Breast epithelium (tissue), 4 donors: ENCODE measurements at places on chromosomes 2 and 18.

GRCh38 chr2:221500501-221501209 lies 71.4 kb downstream of the EPHA4 start:
- DNase-seq, result no peak

DNA sequence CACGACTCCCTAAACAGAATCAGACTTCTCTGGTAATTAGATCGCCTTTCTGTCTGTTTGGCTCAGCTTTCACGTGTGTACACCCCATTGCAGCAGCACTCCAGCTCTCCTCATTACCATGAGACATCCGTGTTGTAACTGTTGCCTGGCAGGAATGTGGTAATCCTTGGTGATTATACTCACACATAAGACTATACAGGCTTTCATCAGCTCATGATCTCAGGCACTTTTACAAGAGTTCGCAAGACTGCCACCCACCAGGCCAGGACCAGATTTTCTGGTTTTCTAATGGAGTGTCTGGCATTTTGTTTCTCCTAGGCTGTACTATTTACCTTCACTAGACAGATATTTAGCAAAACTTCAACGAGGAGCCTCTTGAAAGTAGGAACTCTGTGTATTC lies 50.2 kb downstream of the ACVR1 start:
- DNase-seq, result peak; percentile 74

- no peak for DNase-seq
Observed at GRCh38 chr2:138239902-138240491, 261.6 kb upstream of the SPOPL start.

GRCh38 chr2:165825041-165825440 lies 31.0 kb upstream of the GALNT3 start:
- DNase-seq, result no peak

DNA sequence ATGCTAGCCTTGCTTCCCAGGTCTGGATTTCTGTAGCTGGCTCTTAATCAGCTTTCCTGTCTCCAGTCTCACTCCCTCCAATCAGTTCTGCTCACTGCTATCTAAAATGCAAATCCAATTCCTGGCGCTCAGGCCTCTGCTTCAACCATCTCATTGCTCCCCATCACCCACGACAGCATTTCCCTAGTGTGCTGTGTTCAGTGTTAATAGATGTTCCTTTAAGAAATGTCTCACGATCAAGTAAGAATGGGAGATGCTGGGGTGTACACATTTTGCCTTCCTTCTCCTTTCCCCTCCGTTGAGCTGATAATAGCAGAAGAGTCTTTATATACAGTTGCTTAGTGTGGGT lies 1.6 kb upstream of the PUM2 start:
- DNase-seq, result no peak

GRCh38 chr2:74646201-74646600 lies 1.9 kb downstream of the M1AP start:
- DNase-seq, result no peak

GRCh38 chr2:121241466-121241865 lies 43.5 kb downstream of the TFCP2L1 start:
- no peak for DNase-seq

- DNase-seq, result no peak
Observed at GRCh38 chr2:178380763-178381162, 70.2 kb downstream of the PRKRA start.

GRCh38 chr2:157170299-157170698 lies 87.2 kb upstream of the GALNT5 start:
- DNase-seq, result no peak

- no peak for DNase-seq
Observed at GRCh38 chr2:241376808-241377207, 20.7 kb downstream of the FARP2 start.

DNA sequence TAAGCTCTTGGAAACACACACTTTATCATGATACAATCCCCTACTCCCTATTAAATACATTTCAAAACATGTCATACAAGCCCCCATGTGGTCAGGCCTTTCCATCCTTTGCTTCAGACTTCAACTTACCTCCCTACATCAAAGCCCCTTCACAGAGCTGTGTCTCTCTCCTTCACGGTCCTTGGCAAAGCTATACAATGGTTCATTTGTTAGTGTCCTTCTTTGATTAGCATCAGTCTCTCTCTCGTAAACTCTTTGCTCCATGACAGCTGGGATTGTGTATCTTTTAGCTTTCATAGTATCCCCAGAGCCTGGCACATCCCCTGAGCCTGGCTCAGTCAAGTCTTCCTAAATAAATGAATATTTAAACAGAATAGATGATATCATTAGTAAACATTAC lies 25.6 kb upstream of the INSIG2 start:
- no peak for DNase-seq

GRCh38 chr2:166361351-166362153 lies 14.2 kb downstream of the SCN9A start:
- no peak for DNase-seq

GRCh38 chr2:186827411-186827810 lies 21.6 kb downstream of the ZSWIM2 start:
- no peak for DNase-seq

DNA sequence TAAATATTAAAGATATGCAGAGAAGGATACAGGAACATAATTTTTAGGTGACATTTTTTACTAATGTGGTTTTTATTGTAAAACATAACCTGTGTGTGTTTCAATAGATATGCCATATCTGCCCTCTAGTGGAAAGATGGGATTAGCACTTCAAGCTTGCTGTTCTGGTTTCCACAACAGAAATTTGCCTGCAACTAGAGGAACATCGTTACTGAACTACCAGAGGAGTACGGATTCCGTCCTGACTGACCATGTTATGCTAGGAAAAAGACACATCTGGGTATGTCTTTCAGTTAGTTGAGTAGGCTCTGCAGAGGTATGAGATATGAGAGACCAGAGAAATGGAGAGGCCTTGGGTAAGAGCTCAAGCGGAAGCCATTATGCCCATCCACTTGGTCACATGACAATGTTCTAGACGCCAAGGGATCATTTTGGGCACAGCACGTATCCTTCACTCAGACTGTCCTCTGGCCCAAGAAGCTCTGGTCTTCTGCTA lies 104.9 kb downstream of the MBD2 start:
- DNase-seq, result no peak

- DNase-seq, result no peak
Observed at GRCh38 chr2:100184055-100184737, 41.8 kb upstream of the AFF3 start.

GRCh38 chr2:187994464-187995331 lies 297.0 kb upstream of the GULP1 start:
- no peak for DNase-seq

GRCh38 chr18:68284236-68284780 lies 430.6 kb downstream of the TMX3 start:
- DNase-seq, result no peak

- DNase-seq, result peak; percentile 66
Observed at GRCh38 chr2:100291152-100291970, 30.9 kb downstream of the LONRF2 start.

DNA sequence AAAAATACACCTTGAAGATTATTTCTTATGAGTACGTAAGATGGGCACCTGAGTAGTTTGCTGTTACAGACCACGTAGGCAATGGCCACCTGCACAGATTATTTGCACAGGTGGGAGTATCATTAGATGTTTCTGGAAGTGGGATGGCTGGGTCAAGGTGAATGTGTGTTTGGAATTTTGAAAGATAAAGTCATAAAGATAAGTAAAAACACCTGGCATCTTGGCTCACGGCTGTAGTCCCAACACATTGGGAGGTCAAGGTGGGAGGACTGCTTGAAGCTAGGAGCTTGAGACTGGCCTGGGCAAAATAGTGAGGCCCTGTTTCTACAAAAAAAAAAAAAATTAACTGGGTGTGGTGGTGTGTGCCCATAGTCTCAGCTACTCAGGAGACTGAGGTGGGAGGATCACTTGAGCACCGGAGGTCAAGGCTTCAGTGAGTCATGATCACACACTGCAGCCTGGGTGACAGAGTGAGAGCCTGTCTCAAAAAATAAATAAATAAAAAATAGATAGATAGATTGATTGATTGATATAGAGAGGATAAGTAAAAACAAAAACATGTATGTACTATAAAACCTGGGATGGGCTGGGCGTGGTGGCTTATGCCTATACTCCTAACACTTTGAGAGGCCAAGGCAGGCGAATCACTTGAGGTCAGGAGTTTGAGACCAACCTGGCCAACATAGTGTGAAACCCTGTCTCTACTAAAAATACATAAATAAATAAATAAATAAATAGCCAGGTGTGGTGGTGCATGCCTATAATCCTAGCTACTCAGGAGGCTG lies 30.4 kb downstream of the ODC1 start:
- DNase-seq, result no peak

DNA sequence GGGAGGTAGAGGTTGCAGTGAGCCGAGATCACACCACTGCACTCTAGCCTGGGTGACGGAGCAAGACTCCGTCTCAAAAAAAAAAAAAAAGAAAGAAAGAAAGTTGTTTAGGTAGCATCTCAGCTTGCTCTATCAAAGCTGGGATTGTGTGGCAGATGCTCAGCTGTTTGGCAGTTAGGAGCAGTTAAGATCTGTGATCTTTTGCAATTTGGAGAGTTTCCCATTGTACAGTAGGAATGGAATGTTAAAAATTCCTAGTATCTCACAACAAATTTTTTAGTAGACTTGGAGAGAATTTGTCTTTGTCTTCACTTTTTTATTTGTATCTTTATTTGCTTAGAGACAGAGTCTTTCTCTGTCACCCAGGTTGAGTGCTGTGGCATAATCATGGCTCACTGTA lies 122.9 kb upstream of the UNC80 start:
- no peak for DNase-seq

- no peak for DNase-seq
Observed at GRCh38 chr2:33029926-33030325, 83.2 kb downstream of the LTBP1 start.

DNA sequence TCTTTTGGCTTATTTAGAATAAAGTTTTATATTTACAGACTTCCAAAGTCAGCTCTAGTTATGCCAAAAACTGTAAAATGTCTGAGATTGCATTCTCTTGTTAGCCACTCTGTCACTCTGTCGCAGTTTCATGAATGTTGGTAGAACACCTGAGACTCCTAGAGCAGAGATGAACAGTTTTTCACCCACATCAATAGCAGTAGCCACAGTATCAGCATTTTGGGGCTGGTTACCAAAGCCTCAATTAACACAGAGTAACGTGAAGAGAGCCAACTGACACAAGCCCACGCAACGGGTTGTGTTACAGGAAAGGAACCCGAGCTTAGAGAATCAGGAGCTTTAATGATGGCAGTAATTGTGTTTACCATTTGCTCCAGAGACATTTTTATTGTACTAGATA lies 443.0 kb upstream of the SLC39A10 start:
- DNase-seq, result no peak

GRCh38 chr18:49915352-49915751 lies 102.0 kb upstream of the ACAA2 start:
- DNase-seq, result no peak
